Upper lobe of left lung (tissue), 6 donors: ENCODE measurements at places on chromosomes 6 and 20.

DNA sequence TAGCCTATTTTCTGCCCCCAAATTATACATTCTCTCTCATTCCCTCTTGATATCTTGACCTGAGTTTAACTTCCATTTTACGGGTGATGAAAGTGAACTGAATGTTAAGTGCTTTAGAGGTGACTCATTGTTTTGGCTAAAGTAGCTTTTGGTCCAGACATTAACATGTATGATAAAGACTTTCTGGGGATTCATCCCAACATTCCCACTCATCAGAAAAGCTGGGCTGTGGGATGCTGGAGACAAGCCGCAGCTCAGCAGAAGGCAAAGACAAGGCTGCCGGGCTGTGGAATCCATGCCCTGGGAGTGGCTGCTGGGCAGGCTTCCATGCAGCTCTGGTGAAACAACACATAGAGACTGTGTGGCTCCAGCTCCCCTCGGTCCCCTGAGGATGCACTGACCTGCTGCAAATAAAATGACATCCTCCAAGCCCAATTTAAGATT is 89.9 kb upstream of the SYNDIG1 start:
- DNase-seq, result no peak
- H3K27me3 ChIP-seq, result no peaks in the 10 kb centered on the region
- no peaks in the 10 kb centered on the region for H3K4me1 ChIP-seq
- H3K36me3 ChIP-seq, result no peaks in the 10 kb centered on the region
- H3K27ac ChIP-seq, result no peak overlapping the region
- H3K4me3 ChIP-seq, result no peak overlapping the region

GRCh38 chr20:16573001-16573965 is at the start of gene KIF16B:
TSS of gene KIF16B (minus strand) at chr20:16573448. CDS start at chr20:16573275, 173 bp downstream.
- H3K27me3 ChIP-seq, result no peaks in the 10 kb centered on the region
- no peaks in the 10 kb centered on the region for H3K36me3 ChIP-seq
- H3K4me3 ChIP-seq, result peak within 1 kb of the TSS; percentile 90
- peak within 1 kb of the TSS; percentile 87 for H3K27ac ChIP-seq

DNA sequence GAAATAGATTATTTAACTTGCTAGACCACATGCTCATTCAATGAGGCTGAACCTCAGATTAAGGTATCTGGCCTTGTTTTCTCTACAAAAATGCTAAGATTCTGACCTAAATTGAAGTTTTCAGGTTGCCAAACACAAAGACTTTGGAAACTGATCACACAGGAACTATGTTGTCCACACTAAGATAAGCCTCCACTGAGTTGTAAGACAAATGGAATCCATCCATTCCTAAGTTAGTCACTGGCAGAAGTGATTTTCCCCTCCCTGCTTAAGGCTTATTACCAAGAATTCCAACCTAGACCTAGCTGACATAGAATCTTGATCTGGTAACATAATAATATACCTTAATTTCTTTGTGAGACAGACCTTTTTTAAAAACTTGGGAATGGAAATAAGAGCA is 608.1 kb downstream of the TENT5A start:
- no peaks in the 10 kb centered on the region for H3K4me1 ChIP-seq
- H3K27ac ChIP-seq, result no peak overlapping the region
- H3K27me3 ChIP-seq, result no peaks in the 10 kb centered on the region
- H3K36me3 ChIP-seq, result no peaks in the 10 kb centered on the region

- peak; percentile 90 for DNase-seq
- H3K4me3 ChIP-seq, result no peak overlapping the region
- H3K27ac ChIP-seq, result peak overlapping the region; percentile 93
- H3K27me3 ChIP-seq, result no peaks in the 10 kb centered on the region
Measured at GRCh38 chr20:62616728-62617621, 25.3 kb upstream of the SLCO4A1 start.

DNA sequence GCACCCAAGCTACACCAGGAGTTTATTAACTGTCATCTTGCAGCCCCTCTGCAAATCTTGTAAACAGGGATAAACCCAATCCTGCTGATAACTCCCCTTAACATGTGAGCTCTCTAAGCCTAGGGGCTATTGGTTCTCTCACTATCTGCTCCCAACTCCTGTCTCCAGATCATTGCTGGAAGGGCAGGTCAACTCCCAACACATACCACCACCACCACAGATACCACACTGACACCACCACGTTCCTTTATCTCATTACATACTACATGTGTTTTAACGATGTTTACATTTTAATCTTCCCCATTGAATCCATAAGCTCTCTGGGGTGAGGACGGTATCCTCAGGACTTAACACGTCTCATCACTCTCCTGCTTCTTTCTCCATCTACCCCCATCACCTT is 51.8 kb downstream of the SIM1 start:
- no peak overlapping the region for H3K4me3 ChIP-seq
- H3K4me1 ChIP-seq, result no peaks in the 10 kb centered on the region
- no peaks in the 10 kb centered on the region for H3K36me3 ChIP-seq
- no peaks in the 10 kb centered on the region for H3K27me3 ChIP-seq
- DNase-seq, result no peak
- no peak overlapping the region for H3K27ac ChIP-seq

- H3K36me3 ChIP-seq, result no peaks in the 10 kb centered on the region
- no peaks in the 10 kb centered on the region for H3K4me1 ChIP-seq
- DNase-seq, result no peak
- H3K4me3 ChIP-seq, result no peak overlapping the region
Measured at GRCh38 chr6:453152-453551, 61.6 kb downstream of the IRF4 start.

DNA sequence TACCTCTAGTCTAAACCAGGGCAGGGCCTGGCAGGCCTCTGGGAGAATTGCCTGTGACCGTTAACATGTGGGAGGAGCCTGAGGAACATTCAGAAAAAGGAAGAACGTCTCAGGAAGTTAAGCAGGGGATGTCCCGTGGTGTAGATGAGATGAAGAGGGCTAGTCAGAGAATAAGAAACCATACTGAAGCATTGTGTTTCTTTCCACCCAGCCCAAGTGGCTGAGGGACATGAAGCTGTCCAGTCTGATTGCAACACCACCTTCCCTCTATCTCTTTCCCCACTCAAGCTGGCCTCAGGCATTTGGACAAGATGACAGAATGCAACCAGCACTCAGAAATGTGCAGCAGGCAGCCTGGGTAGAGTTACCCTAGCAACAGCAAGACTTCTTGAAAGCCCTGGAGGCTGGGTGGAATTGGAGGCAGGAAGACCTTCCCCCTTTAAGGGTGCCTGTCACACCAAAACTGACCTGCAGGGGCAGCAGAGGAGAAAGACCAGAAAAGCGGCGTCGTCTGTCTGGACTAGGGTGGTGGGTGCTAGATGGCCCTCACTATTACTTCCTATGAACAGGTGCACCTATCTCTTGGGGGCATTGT is 186.1 kb downstream of the UNC5CL start:
- no peaks in the 10 kb centered on the region for H3K36me3 ChIP-seq
- no peak overlapping the region for H3K4me3 ChIP-seq
- no peaks in the 10 kb centered on the region for H3K4me1 ChIP-seq
- H3K27me3 ChIP-seq, result no peaks in the 10 kb centered on the region

GRCh38 chr20:3071610-3072529 is at the start of gene OXT:
TSS of gene OXT (plus strand) at chr20:3071620. CDS start at chr20:3071656, 36 bp downstream.
- DNase-seq, result peak; percentile 91
- no peaks in the 10 kb centered on the region for H3K36me3 ChIP-seq
- H3K27ac ChIP-seq, result no peak within 1 kb of the TSS
- H3K4me3 ChIP-seq, result peak within 1 kb of the TSS; percentile 45
- peaks cover 4% of the 10 kb centered on the region for H3K4me1 ChIP-seq

- H3K27me3 ChIP-seq, result no peaks in the 10 kb centered on the region
- H3K36me3 ChIP-seq, result peaks cover 6% of the 10 kb centered on the region
- H3K27ac ChIP-seq, result no peak overlapping the region
- H3K4me3 ChIP-seq, result no peak overlapping the region
- DNase-seq, result peak; percentile 55
Measured at GRCh38 chr6:158752613-158753012, 66.6 kb downstream of the EZR start.

- H3K27ac ChIP-seq, result no peak overlapping the region
- no peaks in the 10 kb centered on the region for H3K27me3 ChIP-seq
- H3K4me3 ChIP-seq, result no peak overlapping the region
- no peak for DNase-seq
Measured at GRCh38 chr6:101776919-101777350, 383.4 kb downstream of the GRIK2 start.

GRCh38 chr6:48777411-48777810 is 666.4 kb upstream of the PTCHD4 start:
- H3K36me3 ChIP-seq, result no peaks in the 10 kb centered on the region
- H3K4me3 ChIP-seq, result no peak overlapping the region
- H3K4me1 ChIP-seq, result no peaks in the 10 kb centered on the region
- no peaks in the 10 kb centered on the region for H3K27me3 ChIP-seq

- H3K36me3 ChIP-seq, result no peaks in the 10 kb centered on the region
- H3K27me3 ChIP-seq, result no peaks in the 10 kb centered on the region
- no peaks in the 10 kb centered on the region for H3K4me1 ChIP-seq
- no peak for DNase-seq
Measured at GRCh38 chr6:79152269-79152737, 74.2 kb upstream of the PHIP start.

DNA sequence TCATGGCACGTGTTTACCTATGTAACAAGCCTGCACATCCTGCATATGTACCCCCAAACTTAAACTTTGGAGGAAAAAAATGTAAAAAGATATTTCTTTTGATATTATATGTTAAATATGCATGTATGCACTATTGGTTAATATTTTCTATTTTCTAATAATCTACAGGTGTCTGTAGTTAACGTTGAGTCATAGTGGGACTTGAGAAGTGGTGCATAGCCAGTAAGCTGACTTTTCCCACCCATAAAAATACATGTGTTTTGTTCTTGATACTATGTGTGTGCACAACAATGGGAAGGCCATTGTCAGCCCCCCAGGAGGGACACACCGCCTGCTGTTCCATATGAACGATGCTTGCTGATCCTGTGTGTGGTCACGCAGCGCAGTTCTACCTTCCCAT is 49.1 kb downstream of the FAM120B start:
- no peaks in the 10 kb centered on the region for H3K4me1 ChIP-seq
- H3K27ac ChIP-seq, result no peak overlapping the region
- no peak for DNase-seq
- H3K36me3 ChIP-seq, result peaks cover 42% of the 10 kb centered on the region

- no peaks in the 10 kb centered on the region for H3K27me3 ChIP-seq
- no peak overlapping the region for H3K4me3 ChIP-seq
- no peak for DNase-seq
- H3K27ac ChIP-seq, result no peak overlapping the region
- no peaks in the 10 kb centered on the region for H3K36me3 ChIP-seq
Measured at GRCh38 chr6:3876101-3876500, 26.9 kb downstream of the FAM50B start.

GRCh38 chr6:13425270-13425873 is 62.0 kb downstream of the GFOD1 start:
- peak overlapping the region; percentile 77 for H3K27ac ChIP-seq
- no peak overlapping the region for H3K4me3 ChIP-seq
- peaks cover 61% of the 10 kb centered on the region for H3K4me1 ChIP-seq
- H3K27me3 ChIP-seq, result no peaks in the 10 kb centered on the region

- no peak overlapping the region for H3K27ac ChIP-seq
- no peaks in the 10 kb centered on the region for H3K4me1 ChIP-seq
- no peaks in the 10 kb centered on the region for H3K36me3 ChIP-seq
- no peak overlapping the region for H3K4me3 ChIP-seq
Measured at GRCh38 chr6:106700581-106700980, 71.2 kb downstream of the QRSL1 start.

- peak overlapping the region; percentile 77 for H3K4me3 ChIP-seq
- H3K4me1 ChIP-seq, result peaks cover 53% of the 10 kb centered on the region
- peak overlapping the region; percentile 99 for H3K27ac ChIP-seq
- DNase-seq, result no peak
- H3K36me3 ChIP-seq, result no peaks in the 10 kb centered on the region
Measured at GRCh38 chr20:31719644-31720485, 2.8 kb downstream of the BCL2L1 start.

- no peaks in the 10 kb centered on the region for H3K4me1 ChIP-seq
- no peak overlapping the region for H3K4me3 ChIP-seq
- no peak for DNase-seq
- no peaks in the 10 kb centered on the region for H3K27me3 ChIP-seq
- no peaks in the 10 kb centered on the region for H3K36me3 ChIP-seq
Measured at GRCh38 chr6:63066055-63066704, 145.1 kb upstream of the FKBP1C start.

GRCh38 chr20:51985013-51985415 is 182.7 kb upstream of the SALL4 start:
- H3K4me3 ChIP-seq, result no peak overlapping the region
- no peaks in the 10 kb centered on the region for H3K27me3 ChIP-seq
- DNase-seq, result no peak
- no peaks in the 10 kb centered on the region for H3K36me3 ChIP-seq
- H3K4me1 ChIP-seq, result no peaks in the 10 kb centered on the region

- H3K4me3 ChIP-seq, result peak overlapping the region; percentile 61
- peaks cover 13% of the 10 kb centered on the region for H3K4me1 ChIP-seq
- H3K27me3 ChIP-seq, result no peaks in the 10 kb centered on the region
- no peaks in the 10 kb centered on the region for H3K36me3 ChIP-seq
- no peak for DNase-seq
Measured at GRCh38 chr20:34514897-34515483, 1.2 kb upstream of the DYNLRB1 start.

DNA sequence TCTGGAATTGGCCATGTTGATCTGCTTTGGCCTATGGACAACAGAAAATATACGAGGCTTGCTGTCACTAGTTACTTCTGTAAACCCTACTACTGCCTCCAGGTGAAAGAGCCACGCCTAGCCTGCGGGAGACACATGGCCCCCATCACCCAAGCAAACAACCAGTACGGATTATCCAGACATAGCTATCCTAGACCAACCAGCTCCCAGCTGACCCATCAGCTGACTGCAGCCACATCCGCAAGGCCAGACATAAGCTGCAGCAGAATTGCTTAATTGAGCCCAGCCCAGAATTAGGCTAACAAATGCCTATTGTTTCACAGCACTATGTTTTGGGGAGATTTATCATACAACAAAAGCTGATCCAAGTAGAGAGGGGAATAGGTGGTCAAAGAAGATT is 13.5 kb downstream of the REV3L start:
- no peaks in the 10 kb centered on the region for H3K36me3 ChIP-seq
- no peak for DNase-seq
- peaks cover 22% of the 10 kb centered on the region for H3K4me1 ChIP-seq
- no peak overlapping the region for H3K27ac ChIP-seq
- H3K4me3 ChIP-seq, result no peak overlapping the region
